ENCODE measurements at places on chromosomes 11 and 22.

GRCh38 chr11:1879941-1880720, 11.6 kb downstream of the PRR33 start:
- DNase-seq, result no peak

DNA sequence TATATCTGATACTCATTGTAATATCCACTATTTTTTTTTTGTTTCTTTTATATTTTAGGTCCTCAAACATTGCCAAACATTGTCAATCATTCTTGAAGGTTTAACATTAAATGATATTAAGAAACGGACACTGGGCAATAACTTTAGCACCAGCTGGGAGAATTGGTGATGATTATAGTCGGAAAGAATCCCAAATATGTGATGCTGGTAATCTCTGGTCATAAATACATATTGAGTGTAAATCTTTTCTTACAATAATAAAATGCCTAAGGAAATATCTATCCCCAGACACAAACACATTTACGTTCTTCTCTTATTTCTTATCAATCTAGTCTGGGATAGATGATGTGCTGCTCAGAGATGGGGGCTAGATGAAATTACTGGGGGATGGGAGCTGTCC, 25.2 kb downstream of the OR51E2 start:
- no peak for DNase-seq

DNA sequence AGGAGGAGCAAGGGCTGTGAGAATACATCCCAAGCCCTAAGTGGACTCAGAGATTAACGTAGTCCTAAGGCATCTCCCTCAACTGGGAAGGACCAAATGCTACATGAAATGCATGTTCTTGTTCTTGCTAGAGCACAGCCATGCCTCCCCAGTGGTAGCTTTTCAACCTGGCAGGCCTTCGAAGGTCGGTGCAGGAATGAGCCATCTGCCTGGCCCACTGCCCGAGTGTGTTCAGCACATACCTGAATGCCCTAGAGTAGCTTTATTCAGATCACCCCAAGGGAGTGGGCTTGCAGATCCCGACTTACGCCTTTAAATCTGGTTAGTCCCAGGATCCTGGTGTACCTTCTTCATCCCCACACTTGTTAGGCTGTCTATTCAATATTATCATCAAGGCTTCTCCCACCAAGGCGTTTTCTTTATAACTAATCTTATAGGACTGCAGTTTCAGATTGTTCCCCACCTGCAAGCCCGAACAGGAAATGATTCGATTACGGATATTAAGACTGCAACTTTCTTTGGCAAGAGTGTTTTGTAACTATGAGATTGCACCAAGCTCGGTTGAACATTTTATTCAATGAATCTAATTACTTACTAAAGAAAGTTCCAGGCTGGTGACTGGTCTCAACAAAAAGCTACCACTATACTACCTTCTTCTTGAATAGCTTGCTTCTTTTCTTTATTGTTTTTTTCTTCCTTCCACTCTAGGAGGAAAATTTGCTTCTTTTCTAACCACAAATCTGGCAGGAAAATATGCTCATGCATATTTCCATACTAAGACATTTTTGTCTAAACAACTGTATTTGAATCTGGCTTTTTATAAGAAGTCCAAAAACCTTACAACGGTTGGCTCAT, 115.6 kb downstream of the SGSM3 start:
- no peak for DNase-seq

DNA sequence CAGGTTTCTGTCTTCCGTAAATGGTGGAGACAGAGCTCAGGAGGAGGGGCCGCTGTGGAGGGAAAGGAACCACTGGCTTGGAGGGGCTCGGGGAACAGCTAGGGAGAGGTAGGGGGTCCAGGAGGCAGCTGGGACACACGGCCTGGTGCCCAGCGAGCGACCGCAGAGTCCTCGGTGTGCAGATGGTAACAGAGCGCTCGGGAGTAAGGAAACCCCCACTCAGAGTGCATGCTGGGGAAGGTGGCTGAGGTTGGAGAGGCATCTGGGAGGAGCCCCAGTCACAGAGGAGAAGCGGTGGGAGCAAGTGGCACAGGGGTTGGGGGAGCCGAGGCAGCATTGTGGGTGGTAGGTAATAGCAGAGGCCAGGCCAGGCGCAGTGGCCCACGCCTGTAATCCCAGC, 10.8 kb upstream of the NCF4 start:
- no peak for DNase-seq

- DNase-seq, result no peak
Observed at GRCh38 chr11:109747839-109748238, 325.8 kb downstream of the C11orf87 start.

DNA sequence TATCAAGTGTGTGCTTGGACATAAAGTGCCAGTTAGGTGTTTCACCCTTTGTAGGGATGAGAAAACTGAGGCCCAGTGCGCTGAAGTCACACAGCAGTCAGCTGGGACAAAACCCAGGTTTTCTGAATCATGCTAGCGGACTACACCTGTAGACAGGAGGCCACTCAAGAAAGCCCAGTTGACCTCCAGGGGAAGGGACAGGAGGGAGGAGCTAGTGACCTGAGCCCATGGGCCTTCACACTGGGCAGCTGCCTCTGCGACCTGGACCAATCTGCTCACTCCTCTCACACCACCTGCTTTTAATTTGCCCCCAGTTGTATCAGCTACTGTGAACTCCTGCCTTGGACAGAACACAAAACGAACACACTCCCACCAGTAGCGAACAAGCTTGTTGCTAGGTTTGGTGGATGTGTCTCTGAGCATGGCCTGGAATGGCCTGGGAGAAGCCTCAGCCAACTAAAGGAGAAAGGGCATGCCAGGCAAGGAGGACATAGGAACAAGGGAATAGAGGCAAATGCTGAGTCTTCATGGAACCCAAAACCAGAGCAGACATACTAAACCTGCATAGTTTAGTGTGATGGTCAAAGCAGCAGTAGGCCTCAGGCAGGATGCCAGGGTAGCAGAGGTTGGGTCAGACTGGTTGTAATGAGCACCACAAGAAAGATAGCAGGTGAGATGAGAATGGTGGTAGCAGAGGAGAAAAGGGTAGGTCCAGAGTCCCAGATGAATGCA, 7.2 kb downstream of the LMO1 start:
- DNase-seq, result no peak

GRCh38 chr11:84430661-84431060, 1144.5 kb upstream of the CCDC90B start:
- no peak for DNase-seq

DNA sequence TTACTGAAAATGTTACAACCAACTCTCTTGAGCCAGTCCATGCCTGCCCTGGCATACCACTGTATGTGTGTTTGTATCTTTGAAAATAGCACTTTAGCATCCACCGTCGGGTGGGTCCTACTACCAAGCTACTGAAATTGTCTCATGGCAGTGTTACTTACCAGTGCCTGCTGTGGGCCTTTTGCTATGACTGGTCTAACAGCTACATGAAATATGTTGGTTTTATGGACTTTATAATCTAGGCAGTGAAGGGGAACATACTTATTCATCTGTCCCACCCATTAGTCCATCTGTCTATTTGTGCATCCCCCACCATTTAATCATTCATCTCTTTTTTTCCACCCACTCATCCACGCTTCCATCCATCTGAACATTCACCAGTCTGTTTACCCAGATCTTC, 106.0 kb downstream of the NAV2 start:
- DNase-seq, result no peak

GRCh38 chr22:41828516-41828915, 4.4 kb upstream of the SREBF2 start:
- DNase-seq, result no peak

- DNase-seq, result no peak
Observed at GRCh38 chr11:116862951-116863350, 25.5 kb upstream of the APOA1 start.

GRCh38 chr11:98260983-98261382, 759.8 kb upstream of the CNTN5 start:
- no peak for DNase-seq

- no peak for DNase-seq
Observed at GRCh38 chr11:110833033-110833484, 120.8 kb upstream of the ARHGAP20 start.

GRCh38 chr11:27913650-27914049, 194.3 kb downstream of the KIF18A start:
- no peak for DNase-seq

DNA sequence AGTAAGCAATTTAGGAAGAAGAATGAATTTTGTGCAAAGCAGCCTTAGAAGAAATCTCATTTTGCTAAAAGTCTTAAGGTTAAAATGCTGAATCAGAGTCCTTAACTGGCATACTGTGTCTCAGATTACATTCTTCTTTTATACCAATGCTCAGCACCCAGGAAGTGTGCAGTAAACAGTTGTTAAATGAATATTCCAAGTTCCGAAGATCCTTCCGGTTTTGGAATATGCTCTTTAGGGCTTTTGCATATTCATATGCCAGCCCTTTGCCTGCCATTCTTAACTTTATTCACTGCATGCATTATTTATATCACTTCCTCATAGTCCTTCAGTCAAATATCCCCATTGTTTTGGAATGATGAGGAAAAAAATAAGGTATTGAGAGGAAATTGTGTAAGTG, 242.0 kb downstream of the DDX10 start:
- DNase-seq, result no peak

GRCh38 chr11:119318240-119319135, 1.6 kb upstream of the MCAM start:
- DNase-seq, result no peak

DNA sequence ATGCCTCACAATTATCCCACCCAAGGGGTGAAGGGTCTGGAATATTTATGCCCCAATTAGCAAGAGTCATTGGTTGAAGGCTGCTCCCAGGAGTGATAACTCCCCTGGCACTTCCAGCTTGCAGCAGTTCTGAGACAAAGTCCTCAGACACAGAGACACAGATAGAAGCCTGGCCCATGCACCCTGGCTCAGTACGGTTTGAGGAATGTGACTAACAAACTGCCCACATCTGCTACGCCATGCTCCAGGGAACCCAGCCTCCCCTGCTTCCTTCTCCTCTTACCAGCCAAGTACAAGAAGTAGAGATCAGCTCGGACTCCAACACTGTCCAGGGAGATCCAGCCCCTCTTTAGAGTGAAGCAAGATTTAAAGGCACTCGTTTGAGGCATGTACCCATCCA, 48.5 kb upstream of the BMAL1 start:
- no peak for DNase-seq

DNA sequence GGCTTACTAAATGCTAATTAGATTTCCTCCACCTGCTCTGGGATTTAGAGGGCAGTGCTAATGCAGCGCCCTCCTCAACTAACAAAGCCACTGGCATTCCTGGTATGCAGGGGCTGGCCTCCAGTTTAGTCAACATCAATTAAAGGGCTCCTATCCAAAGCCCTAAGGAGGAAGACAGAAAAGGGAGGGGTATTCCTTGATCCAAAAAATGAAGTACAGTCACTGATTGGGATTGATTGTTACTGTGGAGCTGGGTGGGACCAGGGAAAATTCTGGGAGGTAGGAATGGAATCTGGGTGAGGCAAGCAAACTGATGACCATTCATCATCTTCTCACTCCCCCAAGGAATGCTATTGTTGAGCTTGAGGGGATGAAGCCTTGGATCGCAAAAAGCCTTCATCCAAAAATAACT, 52.2 kb downstream of the GAB2 start:
- DNase-seq, result no peak
